ENCODE measurements at places on chromosomes 7 and 10. TPM values are rescaled to one million over a fixed set of nuclear protein-coding genes. Genes with fewer than 3 reads are reported as not detected.

Gene CHST12
- polyA plus RNA-seq, result 9.3 TPM

Gene LIPK
- polyA plus RNA-seq, result not detected

Gene NRG3
- 0.06 TPM for polyA plus RNA-seq

Gene LRRC18
- polyA plus RNA-seq, result 0.09 TPM

Gene SLC26A5
- polyA plus RNA-seq, result 0.13 TPM

Gene MOGAT3
- not detected for polyA plus RNA-seq

Gene ZNF487
- 4.6 TPM for polyA plus RNA-seq

Gene FAM24A
- polyA plus RNA-seq, result not detected

Gene MIOS
- 28.3 TPM for polyA plus RNA-seq

Gene TACR2
- 0.59 TPM for polyA plus RNA-seq

Gene SHOC2
- polyA plus RNA-seq, result 27.6 TPM

Gene CDNF
- polyA plus RNA-seq, result 3.5 TPM

Gene TFEC
- 1.2 TPM for polyA plus RNA-seq

Gene VAX1
- polyA plus RNA-seq, result not detected

Gene VSTM4
- 40.9 TPM for polyA plus RNA-seq

Gene ADAM22
- polyA plus RNA-seq, result 9.1 TPM

Gene SOSTDC1
- polyA plus RNA-seq, result 10.2 TPM
